ENCODE measurements at places on chromosomes 7 and 10.

DNA sequence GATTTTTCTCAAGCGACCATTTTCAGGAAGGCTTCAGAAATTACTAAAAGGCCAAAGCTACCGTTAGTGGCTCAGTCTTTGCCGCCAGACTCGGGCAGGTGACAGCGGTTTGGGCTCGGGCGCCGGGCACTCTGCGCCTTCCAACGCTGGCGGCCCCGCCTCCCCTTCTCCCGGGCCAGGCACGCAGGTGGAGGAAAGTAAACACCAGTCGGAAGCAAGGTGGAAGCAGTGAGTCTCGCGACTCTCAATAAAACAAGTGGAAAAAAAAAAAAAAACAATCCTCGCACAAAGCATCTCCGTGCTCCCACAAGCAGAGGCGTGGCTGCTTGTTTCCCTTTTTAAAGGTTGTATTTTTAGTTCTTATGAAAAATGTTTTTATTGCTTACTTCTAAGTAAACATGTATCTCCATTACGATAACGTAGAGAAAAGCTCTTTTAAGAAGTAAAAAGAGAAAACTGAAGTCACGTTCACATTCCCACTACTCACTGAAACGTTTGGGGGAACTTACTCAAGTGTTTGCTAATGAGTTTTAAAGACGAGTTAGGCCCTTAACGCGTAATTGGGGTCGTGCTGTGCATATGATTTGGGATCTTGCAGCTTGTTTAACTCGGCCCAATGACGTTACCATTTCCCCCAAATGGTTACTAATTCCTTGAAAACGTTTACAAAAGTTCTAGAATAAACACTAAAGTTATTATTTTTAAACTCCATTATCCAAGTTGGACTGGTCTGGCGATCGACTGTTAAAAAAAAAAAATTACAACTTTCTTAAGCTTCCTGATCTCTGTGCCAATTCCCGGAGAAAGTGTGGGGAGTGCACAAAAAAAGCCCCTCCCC, 864 bp downstream of the CDCA7L start:
- no peak for DNase-seq

GRCh38 chr10:109919220-109919619, 4.1 kb downstream of the XPNPEP1 start:
- no peak for DNase-seq

GRCh38 chr7:155860840-155861479, 48.7 kb upstream of the SHH start:
- no peak for DNase-seq

- no peak for DNase-seq
Measured at GRCh38 chr7:64469673-64470072, 93.2 kb downstream of the ZNF680 start.

DNA sequence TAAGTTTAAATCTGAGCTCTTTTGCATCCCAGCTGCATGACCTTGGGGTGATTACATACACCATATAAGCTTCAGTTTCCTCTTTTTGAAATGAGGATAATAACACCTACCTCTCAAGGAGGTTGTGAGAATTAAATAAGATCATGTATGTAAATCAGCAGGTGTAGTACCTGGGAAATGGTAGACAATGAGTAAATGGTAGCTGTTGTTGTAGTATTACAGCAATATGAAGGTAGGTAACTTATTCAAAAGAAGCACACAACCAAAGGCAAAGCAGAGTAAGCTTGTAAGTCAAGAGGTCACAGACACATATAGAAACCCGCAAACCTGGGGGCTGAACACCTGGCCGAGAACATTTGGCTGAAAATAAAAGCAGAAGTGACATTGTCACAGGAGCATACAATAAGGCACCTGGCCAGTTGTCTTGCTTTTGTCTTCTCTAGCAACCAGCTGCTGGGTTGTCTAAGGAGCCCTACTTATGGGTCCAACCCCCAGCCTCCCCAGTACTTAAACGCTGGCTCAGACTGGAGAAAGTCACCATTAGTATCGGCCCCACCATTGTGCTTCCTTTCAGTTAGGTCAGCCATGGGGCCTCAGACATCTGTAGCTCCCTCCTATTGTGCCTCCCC, 203.6 kb upstream of the MKLN1 start:
- DNase-seq, result no peak

DNA sequence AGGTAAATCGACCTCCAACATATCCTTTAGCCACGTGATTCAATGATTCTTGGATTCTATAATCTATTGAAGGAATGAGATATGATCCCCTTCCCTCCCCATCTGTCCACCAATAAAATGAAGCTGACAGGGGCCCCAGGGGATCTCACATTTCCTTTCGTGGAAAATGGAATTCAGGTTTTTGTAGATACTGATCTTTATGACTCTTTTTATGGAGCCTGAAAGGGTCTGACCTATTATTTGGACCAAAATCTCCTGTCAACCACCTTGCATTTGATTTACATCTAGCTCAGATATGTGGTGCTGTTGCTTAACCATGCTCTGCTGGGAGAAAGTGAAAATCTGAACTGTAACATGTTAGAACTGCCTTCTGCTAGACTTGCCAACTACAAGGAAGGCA, 234.0 kb upstream of the CXCL12 start:
- no peak for DNase-seq

GRCh38 chr10:121772406-121772805, 155.4 kb downstream of the ATE1 start:
- no peak for DNase-seq

DNA sequence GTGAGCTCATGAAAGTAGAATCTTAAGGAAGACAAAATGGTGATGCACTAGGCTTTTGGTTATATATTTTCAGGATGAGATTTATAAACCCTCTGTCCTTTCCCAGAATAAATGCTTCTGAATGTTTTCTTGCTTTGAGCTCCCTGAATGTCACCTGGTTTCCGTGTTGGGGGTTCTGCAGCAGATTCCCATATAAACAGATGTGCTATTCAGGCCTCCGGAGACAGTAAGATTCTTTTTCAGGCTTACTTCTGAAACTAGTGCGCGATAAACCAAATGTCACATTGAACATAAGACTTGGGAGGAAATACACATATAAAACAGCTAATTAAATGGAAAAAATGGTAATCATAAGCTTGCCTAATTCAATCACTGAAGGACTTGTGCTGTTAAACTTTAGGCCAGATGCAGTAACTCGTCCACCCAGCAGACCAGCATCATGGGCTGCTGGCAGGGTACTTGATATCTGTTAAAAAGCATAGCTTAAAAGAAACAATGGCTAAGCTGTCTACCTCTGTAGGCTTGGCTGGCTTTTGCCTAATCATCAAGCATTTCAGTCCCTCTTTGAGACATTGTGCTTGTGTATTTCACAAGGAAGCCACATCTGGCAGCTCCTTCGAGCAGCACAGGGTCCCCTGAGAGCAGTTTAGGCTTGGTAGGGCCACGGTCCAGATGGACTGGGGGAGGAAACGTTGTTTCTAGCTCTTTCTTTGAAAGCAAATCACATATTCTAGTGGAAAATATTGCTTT, 281.2 kb upstream of the KIAA1217 start:
- no peak for DNase-seq

GRCh38 chr7:127588697-127589482, 679 bp downstream of the ARF5 start:
- peak; percentile 54 for DNase-seq

DNA sequence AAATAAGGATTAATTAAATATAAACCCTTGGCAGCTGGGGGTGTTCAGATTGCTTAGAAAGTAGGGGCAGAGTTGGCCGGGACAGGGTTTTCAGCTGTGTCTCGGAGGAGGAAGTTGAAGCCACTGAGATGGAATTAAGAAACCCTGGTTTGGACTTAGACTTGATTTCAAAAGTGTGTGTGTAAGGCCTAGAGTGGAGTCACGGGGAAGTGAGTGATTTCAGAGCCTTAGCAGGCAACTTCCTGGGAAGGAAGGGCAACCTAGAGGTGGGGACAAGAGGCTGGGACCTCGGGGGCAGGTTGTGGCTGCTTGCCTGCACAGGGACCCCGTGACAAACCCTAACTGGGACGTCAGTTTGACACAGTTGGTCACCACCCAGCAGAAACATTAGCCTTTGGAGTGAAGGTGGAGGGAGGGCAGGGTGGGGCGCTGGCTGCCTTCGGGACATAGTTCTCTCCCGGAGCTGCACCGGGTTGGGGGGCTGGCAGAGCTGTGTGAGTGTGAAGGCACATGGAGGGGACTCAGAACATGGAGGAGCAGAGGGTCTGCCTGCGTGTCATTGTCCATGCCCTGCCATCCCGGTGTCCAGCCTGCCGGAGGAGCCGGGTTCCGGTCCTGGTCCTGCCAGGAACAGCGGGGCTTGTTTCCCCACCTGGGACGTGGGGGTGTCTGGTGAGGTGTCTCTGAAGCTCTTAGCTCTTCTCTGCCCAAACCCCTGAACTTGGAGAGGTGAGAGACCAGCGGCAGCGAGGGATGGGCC, 1.8 kb downstream of the BRI3 start:
- DNase-seq, result no peak

- DNase-seq, result no peak
Measured at GRCh38 chr10:117534321-117535297, 7.9 kb upstream of the EMX2 start.

DNA sequence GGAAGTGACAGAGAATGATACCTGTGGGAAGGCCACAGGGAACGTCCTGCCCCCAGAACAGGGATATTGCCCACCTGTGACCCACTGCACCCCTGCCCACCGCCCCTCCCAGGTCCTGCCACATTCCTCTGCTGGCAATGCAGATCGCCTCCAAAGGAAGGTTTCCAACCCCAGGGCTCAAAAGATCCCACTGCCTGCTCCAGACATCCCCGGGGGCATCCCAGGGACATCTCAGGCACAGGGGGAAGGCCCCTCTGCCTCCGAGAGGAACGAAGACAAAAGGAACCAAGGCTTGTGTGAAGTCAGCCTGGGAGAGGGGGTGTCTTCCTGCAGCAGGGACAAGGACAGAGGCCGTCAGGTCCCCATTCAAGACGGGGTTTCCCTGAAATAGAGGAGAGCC, 28.5 kb downstream of the NUDT1 start:
- DNase-seq, result no peak

DNA sequence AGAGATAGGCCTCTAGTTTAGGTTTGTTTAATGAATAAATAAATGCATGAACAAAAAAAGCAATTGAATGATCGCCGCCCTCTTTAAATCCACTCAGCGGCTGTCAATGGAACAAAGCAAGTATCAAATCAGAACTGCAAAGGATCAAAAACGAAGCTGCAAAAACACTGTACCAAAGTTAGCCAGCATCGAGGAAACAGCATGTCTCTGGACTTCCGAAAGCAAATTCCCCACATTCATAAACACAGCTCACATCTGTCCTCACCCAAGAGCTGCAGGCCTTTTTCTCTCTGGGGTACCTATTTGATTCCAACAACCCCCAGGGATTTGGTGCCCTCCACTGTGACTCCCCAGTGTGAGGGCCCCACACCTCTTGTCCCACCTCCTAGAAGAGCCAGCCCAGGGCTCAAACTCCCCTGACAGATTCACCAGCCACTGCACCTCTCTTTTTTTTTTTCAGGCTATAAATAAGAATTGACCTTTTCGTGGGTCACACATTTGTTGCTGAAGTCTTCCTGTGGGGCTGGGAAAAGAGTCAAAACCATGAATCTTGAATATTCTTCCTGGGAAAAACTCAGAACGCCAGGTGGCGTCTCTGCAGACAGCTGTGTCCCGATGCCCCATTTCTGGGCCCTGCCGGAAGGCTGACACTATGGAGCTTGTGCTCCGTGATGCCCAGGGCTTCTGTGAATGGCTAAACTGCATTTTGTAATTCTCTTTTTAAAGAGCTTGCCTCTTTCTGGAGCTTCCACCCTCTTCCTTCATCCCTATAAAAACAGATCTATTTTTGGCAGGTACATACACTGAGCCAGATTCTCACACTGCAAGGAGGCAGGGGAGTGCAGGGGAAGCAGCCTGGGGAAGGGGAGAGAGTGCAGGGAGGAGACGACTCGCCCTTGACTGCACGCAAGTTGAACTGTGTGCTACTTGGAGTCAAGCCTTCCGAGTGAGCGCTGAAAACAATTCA, 51.7 kb downstream of the HSPA12A start:
- no peak for DNase-seq

- DNase-seq, result no peak
Measured at GRCh38 chr10:114347241-114347640, 57.1 kb downstream of the AFAP1L2 start.

GRCh38 chr10:30836406-30836805, 195.3 kb downstream of the ZNF438 start:
- DNase-seq, result no peak

DNA sequence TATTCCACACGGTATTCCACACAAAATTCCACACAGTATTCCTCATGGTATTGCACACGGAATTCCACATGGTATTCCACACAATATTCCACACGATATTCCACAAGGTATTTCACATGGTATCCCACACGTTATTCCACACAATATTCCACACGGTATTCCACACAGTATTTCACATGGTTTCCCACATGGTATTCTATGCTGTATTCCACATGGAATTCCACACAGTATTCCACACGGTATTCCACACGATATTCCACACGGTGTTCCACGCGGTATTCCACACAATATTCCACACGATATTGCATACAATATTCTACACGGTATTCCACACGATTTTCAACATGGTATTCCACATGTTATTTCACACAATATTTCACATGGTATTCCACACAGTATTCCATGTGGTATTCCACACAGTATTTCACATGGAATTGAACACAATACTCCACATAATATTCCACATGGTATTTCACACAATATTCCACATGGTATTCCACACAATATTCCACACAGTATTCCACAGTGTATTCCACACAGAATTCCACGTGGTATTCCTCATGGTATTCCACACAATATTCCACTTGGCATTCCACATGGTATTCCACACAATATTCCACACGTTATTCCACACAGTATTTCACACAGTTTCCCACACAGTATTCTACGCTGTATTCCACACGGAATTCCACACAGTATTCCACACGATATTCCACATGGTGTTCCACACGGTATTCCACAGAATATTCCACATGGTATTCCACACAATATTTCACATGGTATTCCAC, 136.0 kb upstream of the CHST15 start:
- DNase-seq, result no peak

- no peak for DNase-seq
Measured at GRCh38 chr10:77160679-77161078, 476.9 kb downstream of the KCNMA1 start.

DNA sequence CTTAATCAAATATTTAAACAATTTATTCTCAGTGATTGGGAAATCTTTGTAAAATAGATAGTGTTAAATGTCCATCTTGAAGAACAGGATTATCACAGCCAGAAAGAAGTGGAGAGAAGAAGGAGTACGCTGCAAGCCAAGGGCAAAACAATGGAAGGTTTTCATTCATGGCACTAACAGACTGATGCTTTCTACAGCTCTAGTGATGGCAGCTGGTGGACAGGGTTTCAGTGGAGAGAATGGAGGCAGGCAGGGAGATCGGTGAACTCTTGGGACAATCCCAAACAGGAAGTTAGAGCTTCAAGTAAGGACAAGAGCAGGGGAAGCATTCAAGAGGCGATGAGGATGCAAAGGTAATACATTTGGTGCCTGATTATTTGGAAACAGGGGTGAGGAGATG, 207.0 kb downstream of the JAZF1 start:
- DNase-seq, result no peak

- no peak for DNase-seq
Measured at GRCh38 chr7:1386623-1387220, 72.5 kb downstream of the MICALL2 start.

DNA sequence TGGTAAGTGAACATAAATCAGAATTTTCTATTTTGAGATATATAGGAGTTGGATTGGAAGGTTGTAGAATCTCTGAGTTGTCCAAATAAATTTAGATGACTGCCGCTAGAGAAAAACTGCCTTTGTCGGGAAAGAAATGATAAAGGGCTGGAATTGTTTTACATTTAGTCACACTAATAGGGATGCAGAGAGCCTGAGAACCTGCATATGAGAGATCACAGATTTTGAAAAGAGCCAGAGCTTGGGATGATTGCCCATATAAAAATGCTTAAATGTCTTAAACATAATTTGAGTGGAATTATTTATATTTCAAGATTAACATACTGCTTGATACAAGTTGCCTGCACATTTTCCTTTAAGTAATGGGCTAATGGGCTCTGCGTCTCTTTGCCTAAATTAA, 660.5 kb downstream of the NRG3 start:
- no peak for DNase-seq

Measured in iPS DF 19.7 (cell line).